ENCODE measurements at places on chromosomes 1 and 21.
A peak's percentile ranks its signal among the peaks of the same experiment; 100 is the strongest.

DNA sequence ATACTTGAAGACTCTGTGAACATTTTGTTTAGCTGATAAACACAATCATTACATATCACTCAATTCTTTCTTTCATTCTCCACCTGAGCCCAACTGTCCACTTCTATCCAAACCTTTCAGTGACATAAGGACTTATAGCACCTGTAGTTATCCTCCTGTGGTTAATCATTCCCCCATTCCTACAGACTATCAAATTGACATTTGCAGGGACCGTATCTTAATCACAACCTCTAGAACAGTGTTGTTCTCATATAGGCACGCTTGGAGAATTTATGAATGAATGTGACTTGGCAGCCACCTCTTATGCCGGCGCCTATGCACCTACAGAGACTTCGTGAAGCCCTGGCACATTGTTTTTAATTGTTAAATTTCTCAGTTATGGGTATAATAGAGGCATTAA lies 83.9 kb upstream of the CXADR start:
- no peak for DNase-seq

DNA sequence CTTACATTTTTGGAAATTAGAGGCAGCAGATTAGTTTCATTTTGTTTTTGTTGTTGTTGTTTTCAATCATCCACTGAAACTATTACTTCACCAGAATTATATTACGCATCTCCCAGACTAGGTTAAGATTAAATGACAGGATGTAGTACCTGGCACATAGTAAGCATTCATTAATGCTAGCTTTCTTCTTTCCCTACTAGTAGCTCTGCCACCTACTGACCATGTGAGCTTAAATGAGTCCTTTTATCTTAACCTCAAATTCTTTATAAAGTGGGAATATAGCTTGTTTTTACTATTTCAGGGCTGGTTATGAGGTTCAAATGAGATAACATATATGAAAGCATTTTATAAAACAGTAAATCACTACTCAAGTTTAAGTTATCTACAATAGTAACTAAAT lies 10.2 kb upstream of the ASPM start:
- DNase-seq: no peak

GRCh38 chr1:3772027-3772714 lies 378 bp upstream of the SMIM1 start:
- DNase-seq: peak; percentile 79

- no peak for DNase-seq
Measured at GRCh38 chr1:200128081-200128480, 100.6 kb downstream of the NR5A2 start.

DNA sequence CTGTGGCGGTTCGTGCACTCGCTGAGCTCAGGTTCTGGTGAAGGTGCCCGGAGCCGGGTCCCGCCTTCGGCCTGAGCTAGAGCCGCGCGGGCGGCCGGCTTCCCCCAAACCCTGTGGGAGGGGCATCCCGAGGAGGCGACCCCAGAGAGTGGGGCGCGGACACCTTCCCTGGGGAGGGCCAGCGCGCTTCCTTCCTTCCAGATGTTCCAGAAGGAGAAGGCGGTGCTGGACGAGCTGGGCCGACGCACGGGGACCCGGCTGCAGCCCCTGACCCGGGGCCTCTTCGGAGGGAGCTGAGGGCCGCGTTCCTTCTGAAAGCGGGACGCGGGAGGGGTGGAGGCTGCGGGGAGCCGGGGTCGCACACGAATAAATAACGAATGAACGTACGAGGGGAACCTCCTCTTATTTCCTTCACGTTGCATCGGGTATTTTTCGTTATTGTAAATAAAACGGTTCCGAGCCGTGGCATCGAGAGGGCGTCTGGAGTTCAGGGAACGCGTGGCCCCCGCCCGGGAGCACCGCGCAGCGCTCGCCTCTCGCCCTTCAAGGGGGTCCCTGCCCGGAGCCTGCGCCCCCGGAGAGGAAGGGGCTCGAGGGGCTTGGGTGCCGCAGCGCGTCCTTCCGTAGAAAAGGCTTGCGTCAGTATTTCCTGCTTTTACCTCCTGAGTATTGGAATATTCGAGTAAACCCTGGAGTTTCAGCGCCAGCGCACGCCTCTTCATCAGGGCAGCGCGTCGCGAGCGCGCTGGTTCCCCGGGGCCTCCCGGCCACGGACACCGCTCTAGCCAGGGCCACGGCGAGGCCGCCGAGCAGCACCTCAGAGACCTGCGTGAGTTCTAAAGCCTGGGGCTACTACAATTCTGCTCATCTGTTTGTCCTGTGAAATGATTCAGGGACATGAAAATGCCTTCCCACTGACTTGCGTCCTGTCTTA lies 11.5 kb downstream of the YBEY start:
- DNase-seq: no peak

DNA sequence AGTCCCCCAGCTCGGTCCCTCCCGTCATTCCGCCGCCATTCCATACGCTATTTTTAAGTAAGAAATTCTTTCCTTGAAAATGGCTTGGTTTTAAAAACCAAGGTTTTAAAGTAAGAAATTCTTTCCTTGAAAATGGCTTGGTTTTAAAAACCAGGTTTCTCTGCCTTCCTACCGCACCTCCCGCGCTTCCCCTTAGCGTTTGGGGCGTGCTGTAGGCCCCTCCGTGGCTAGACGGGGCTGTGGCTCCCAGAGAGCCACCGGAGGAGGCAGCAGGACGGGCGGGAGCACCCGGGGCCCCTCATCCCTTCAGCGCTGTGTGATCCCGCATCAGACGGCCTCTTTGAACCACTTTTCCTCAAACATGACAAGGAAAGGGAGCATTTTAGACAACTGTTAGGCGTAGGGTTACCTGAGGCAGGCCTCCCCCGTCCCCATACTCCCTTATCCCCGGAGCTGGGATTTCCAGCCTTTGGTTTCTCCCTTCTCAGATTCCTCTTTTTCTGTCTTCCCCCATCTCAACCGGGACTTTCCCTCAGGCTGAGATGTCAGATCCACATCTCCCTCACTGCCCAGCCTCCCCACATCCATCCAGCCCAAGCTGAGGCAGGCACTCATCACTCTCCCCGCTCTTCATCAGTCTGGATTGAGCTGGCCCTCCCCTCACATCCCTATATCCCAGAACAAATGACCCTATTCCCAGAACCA lies 541 bp upstream of the CD58 start:
- DNase-seq: no peak

DNA sequence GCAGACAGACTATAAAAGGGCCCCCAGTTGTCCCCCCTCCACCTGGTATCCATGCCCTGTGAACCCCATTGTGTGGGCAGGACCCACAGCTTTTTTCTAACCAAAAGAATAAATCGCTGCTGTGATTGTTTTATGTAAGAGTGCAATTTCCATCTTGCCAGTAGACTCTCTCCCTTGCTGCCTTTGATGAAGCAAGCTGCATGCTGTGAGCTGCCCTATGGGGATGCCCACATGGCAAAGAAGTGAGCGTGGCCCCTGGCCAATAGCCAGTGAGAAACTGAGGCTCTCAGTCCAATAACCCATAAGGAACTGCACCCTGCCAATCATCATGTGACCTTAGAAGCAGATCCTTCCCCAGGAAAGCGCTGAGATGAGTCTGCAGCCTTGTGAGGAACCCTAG lies 37.8 kb upstream of the FMOD start:
- no peak for DNase-seq

GRCh38 chr21:10521091-10521598 lies at the start of gene TPTE:
Gene TPTE (plus strand): TSS chr21:10521583. CDS start chr21:10538724, 17,141 bp downstream.
- DNase-seq: no peak

GRCh38 chr1:58214674-58215073 lies 331.9 kb downstream of the OMA1 start:
- no peak for DNase-seq

DNA sequence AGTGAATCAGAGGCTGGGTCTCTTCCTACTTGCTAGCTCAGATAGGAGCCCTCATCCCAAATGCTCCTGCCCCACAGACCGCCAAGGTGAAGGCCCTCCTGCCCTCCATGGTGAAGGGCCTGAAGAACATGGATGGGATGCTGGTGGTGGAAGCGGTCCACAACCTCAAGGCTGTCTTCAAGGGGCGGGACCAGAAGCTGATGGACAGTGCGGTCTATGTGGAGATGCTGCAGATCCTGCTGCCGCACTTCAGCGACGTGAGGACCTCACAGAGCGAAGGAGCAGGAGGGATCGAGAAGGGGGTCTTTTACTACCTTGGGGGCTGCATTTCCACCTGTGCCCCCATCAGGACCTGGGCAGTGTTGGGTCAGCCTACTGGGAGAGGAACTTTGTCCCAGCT lies 14.6 kb upstream of the TTC4 start:
- no peak for DNase-seq

DNA sequence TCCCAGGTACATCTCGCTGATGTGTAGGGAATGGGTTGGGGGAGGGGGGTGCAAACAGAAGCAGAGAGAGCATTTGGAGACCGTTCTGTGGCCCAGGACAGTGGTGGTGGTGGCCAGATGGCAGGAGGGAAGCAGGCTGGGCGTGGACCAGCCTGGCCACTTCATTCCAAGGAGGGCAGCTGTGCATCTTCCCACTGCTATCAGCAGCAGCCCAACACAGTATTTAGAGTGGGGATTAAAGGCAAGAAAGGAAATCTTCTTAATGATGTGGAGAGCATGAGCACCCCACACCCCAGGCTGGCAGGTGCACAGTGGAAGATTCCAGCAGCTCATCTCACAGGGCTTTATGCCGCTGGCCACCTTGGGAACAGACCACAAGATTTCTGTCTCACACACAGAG lies 198.7 kb downstream of the NPHP4 start:
- DNase-seq: no peak

DNA sequence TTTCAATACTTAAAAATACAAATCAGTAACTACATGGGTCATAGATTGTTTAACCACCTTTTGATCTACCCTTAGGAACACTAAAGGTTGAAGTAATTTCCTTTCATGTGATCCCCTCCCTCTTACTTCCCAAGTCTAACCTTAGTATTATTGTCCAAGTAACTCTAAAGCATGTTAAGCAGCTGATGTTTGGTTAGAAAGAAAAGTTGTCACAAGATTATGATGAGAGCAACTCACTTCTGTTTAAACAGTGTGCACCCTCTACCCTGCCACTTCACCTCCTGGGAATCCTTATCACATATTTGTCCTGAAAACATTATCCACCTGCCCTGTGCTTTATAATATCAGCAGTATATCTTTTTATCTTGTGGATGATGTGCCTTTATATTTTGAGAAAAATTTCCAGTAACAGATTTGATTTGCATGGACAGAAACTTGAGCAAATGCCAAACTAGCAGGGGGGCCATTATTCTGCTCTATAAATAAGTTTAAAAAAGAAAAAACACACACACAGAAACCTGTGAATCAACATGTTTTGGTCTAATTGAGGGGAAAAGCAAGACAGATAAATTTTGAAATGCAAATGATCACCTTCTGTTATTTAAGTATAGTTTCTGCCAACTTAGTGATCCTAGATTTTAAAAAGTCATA lies 194.3 kb downstream of the RPS6KC1 start:
- no peak for DNase-seq

- DNase-seq: no peak
Measured at GRCh38 chr21:24255591-24255990, 1351.7 kb downstream of the MRPL39 start.

DNA sequence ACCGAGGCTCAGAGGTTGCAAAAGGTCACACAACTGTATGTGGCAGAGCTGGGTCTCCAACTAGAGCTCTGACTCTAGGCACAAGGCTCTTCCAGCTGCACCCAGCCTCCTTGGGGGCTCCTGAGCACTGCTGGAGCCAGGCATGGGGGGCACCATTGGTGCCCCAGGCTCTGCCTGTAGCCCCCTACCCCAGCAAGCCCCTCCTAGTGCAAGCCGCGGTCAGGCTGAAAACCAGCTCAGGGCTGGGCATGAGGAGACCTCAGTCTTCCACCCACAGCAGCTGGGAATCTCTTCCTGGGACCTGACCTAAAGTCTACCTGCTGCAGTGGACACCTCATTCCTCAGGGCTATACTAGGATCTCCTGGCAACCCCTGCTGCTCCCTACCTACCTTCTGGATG lies 14.6 kb downstream of the TNNT2 start:
- DNase-seq: no peak

GRCh38 chr1:42935313-42935895 lies 23.3 kb downstream of the SLC2A1 start:
- DNase-seq: no peak

DNA sequence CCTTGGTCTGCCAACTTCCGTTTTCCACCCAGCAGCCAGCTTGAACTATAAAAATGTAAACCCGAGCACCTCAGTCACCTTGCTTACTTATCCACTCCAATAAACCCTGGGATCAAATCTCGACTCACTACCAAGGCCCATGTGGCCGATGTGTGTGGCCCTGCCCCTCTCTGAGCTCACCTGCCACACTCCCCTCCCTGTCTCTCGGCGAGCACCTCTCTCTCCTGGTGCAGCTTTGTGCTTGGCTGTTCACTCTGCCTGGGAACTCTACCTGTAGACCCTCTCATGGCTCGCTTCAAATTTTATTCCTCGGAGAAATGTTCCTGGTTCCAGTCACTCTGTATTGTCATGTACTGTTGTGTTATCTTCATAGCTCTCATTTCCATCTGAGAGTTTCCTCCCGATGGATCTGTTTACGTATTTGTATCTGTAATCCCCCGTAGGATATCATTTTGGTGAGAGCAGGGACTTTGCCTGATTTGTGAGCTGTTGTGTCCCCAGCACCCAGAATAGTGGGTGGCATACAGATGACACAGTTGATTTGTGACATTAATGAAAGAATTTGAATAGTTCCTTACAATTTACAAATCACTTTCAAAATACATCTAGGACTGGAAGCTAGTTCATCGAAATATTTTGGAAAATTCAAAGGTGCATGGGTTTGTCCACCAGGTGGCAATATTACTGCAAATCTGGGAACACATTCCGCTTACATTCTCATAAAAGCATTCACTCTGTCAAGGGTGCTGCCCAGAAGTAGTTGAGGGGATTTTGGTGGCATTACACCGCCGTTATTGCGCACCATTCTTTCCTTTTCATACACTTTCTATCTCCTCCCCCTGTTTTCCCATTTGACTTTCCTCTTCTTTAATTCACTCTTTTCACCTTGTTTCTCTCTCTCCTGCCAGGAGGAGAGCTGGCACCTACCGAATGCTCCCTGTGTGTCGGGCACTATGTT lies 95.3 kb downstream of the ABCA4 start:
- DNase-seq: no peak

DNA sequence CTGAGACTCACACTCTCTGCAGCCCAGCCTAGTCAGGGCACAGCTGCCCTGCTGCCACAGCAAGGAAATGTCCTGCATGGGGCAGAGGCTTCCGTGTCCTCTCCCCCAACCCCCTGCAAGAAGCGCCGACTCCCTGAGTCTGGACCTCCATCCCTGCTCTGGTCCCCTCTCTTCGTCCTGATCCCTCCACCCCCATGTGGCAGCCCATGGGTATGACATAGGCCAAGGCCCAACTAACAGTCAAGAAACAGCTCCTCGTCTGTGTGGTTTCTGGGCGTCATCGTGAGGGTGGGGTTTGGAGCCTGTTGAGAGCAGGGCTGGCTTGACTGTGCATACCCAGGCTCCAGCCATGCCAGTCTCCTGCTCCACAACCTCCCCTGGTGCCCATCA lies 19.5 kb downstream of the FAAH start:
- DNase-seq: no peak
